ENCODE measurements at places on chromosomes 1 and 21.

DNA sequence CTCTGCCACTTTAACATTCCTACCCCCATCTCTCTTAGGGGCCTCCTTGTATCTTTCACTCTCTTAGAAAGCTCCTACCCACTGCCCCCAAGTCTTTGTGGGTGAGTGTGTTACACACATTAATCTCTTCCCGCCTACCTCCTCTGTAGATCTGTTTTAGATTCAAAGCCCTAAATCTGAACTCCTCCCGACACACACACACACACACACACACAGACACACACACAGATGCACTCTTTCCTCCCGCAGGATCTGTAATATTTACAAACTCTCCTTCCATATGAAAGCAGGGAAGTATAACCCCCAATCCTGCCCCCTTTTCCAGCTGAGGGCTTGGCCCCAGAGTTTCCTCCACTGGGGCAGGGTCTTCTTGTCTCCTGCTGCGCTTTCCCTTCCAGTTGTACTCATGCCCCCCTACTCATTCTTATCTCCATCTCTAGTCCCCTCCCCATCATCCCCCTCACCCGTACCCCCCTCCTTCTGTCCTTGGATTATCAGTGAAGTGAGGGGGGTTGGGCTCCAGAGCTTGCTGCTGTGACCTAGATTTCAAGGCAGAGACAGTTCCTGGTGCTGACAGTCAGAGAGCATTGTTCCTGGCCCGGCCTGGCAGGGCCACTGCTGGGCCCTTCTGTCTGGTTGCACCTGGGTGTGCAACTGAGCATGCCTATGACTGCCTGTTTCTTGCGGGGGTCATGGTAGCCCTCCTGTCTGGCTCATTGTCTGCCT is 4.3 kb downstream of the PEA15 start:
- DNase-seq: no peak

DNA sequence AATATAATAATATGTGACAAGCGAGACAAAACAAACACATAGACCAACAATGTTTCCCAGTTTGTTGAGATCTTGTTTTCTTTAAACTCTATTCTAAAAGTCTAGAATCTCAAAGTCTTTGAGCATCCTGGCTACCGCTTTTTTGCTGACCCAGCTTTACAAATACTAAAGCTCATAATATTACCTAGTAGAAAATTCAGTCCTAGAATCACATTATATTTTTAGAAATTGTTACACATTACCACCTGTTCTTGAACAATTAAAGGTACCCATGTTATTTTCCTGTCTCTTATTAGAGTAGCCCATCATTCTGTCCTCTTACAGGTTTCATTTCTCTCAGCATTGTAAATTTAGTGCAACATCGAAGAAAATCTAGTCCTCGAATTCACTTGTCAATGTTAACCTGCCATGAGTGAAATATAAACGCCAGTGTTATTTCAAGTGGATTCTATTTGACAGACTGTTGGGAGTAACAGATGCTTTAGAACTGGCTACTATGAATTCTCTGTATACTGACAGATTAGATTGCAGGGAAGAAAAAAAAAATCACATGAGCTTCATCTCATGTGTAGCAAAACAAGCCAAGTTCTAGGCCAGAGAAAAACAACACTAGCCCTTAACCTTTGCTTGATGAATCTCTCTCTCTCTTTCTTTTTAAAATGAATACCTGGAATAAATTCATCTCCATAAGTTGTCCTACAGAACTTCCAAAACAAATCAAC is 851.2 kb upstream of the ADAMTS5 start:
- DNase-seq: no peak

DNA sequence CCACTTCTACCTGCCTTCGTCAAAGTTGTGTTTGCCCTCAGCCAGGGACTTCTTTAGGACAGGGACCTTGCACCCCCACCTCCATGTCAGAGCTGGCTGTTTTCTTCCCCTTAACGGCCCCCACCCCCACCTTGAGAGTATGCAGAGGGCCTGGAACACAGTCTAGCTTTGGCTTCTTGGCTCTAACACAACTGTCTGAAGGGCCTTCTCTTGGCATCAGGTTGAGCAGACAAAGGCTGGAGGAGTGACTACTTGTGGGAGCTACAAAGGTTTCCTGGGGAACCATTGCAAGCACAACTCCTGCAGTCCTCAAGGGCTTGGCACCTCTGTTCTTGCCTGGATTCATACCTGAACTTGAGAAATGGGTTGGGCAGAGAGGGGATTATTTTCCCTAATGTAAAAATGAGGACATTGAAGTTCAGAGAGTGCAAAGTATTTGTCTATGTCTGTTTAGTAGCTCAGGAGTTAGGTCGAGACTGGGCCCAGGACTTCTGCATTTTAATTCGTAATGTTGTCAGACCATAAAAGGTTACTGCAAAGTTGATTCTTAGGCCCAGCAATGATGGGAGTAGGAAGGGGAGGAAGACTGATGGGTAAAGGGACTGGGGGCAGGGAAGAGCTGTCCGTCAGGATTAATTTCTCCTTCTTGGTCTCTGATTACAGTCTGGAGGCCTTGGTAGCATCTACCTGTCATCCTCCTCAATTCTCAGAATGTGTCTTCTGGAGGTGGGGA is 2.6 kb downstream of the CYP4B1 start:
- DNase-seq: no peak

DNA sequence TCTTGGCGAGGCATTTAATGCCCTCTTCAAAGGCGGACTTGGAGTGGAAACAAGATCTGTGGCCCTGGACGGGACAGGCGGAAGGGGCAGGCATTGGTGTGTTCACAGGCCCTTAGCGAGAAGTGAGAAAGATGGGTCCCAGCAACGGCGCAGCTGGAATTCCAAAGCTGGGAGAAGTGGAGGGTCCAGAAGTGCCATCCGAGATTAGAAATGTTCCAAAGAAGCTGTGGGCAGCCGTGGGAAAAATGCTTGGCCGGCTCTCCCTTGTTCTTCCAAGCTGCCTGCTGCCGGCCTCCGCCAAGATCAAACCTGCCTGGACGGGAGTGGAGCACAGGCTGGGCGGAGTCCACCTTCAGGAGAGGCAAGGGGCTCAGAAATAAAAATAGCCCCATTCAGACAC is 69.4 kb upstream of the ACTRT2 start:
- DNase-seq: no peak
